ENCODE measurements at places on chromosomes 5 and 9.
A peak's percentile ranks its signal among the peaks of the same experiment; 100 is the strongest.

DNA sequence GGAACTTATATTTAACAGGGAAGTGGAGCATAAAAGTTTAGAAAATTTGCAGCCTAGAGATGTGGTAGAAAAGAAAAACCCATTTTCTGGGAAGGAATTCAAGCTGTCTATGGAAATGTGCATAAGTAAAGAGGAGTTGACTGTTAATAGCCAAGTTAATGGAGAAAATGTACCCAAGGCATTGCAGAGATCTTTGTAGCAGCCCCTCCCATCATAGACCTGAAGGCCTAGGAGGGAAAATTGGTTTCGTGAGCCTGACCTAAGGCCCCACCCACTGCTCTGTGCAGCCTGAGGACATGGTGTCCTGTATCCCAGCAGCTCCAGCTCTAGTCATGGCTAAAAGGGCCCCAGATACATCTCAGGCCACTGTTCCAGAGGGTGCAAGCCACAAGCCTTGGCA lies 772.4 kb upstream of the RIOK2 start:
- DNase-seq = no peak

DNA sequence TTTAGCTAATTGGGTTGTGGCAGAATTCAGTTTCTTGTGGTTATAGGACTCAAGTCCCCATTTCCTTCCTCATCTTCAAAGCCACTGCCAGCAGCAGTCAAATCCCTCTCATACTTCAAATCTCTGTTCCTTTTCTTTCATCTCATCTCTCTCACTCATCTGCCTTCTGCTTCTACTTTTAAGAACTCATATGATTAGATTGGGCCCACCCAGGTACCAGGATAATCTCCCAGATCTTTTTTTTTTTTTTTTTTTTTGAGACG lies 8.0 kb upstream of the REEP5 start:
- peak; percentile 66 for DNase-seq

DNA sequence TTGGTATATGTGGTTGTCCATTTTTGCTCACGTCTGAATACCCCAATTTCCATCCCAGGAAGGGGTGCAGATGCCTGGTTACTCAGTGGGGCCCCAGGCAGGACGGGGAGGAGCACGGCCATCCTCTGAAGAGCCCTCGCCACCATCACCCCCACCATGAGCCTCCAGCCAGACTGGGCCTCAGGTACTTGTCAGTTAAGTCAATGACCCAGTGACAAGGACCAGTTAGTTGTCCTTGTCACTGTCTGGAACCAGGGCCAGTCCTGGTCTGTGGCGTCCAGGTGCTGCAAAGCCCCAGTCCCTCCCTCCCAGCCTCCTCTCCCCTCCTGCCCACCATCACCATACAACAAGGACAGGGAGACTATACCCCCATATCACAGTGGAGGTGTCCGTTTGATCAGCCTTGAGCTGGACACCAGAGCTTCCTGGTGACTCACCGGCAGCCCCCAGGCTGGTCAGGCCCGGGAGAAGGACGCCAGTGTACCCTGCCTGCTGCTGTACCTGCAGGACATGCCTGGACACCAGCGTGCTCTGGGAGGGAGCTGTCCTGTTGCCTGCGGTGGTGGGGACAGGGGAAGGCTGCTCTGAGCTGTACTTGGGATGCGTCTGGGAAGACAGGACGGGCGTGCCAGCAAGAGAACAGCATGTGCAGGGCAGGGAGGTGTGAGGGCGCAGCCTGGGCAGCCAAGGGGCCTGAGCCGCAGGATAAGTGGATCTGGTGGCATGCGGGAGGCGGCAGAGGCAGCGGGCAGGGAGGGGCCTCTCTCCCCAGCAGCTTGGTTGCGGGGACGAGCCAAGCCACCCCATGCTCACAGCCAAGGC lies 32.6 kb upstream of the TTLL11 start:
- DNase-seq = no peak

DNA sequence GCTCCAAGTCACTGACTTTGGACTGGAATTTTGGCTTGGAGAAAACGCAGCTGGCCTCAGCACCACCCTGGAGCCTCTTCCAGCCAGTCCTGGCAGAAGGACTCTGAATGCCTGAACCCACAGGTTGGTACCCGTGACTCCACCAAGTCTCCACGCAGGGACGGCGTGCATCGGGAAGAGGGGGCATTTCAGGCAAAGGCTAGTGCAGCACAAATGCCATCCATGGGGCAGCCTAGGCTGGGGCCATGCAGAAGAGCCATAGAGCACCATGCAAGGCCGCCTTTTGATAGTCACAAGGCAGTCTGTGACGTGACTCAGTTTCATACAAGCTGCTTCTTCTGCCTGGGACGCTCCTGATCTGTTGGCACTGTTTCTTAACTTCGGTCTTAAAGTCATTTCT lies 28.0 kb downstream of the GDNF start:
- DNase-seq = no peak
